Activated naive CD4-positive, alpha-beta T cell treated with anti-CD3 and anti-CD28 coated beads for 36 hours (primary cell): ENCODE measurements at places on chromosomes 3 and 15. TPM values are rescaled to one million over a fixed set of nuclear protein-coding genes. Genes with fewer than 3 reads are reported as not detected.

GRCh38 chr3:55468251-55468650 is 18.9 kb downstream of the WNT5A start:
- DNase-seq: no peak

DNA sequence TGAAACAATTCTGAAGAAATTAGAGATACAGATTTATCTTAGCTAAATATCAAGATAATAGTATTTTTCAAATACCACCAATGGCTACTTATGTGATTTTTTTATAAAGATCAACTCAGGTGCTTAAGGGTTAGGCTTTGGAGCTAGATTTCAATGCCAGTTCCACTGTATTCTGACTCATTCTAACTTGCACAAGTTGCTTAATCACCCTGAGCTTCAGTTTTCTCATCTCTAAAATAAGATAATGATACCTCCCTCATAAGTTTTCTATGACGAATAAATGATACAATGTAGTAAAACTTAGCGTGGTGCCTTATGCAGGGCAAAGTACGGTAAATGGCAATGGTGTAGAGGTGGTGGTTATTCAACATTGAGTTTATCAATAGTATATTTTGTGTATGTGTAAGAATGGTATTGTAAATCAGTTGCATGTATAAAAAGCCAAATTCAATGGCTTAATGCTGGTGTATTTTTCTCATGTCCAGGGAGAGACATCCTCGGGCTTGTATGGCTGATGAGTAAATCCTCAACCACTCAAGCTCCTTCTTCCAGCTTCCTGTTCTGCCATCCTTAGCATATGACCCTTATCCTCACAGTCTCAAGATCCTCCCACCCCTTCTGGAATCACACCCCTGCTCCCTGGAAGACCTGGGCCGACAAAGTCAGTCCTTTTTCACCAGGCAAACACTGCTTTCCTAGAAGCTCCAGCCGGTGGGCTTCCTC is 505.9 kb upstream of the CFAP20DC start:
- DNase-seq: no peak

- peak; percentile 69 for DNase-seq
Observed at GRCh38 chr3:50340448-50341329, at the start of gene RASSF1. TSS of gene RASSF1 (minus strand) at chr3:50340836. CDS start at chr3:50340805, 31 bp downstream.

DNA sequence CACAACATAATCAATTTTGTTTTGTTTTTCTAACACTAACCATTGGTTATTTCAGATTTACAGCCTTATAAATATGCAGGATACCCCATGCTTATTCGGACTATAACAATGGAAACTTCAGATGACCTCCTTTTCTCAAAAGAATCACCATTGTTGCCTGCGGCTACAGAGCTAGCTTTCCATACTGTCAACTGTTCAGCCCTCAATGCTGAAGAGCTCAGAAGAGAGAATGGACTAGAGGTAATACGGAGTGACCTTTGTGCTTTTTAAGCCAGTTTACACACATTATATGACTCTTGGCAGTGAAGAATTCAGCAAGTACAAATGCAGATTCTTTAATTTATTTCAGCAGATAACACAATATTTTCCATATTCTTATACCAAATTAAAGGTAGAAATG is 81.8 kb downstream of the DNAJC13 start:
- DNase-seq: no peak

GRCh38 chr15:25392806-25393205 is 46.0 kb downstream of the UBE3A start:
- no peak for DNase-seq

GRCh38 chr3:63932509-63933212 is 20.5 kb upstream of the SCAANT1 start:
- no peak for DNase-seq

DNA sequence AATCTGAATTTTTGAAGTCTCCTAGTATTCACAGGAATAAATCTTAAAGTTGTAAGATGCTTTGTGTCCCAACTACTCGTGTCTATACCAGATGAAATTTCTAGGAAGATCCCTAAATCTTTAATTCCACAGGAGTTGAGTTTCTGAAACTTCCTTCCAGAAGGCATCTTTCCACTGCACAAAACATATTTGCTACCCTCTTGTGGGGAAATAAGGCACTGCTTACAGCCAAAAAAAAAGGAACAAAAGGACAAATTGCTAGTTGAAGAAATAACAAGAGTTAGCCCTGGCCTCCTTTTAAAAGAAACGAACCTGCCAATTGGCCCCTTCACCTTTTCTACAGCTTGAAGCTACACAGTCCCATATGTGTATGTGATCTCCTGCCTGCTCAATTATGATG is 54.0 kb downstream of the TAFA4 start:
- DNase-seq: no peak

- no peak for DNase-seq
Observed at GRCh38 chr15:67807141-67807540, 18.2 kb upstream of the SKOR1 start.

DNAH1 gene
- 9.4 TPM for total RNA-seq
